ENCODE measurements at places on chromosomes 5 and 9. TPM values are rescaled to one million over a fixed set of nuclear protein-coding genes. Genes with fewer than 3 reads are reported as not detected.

GRCh38 chr5:169431386-169431785, 130.4 kb upstream of the SLIT3 start:
- no peak for DNase-seq

- no peak for DNase-seq
These were observed 157.5 kb downstream of the CHSY3 start for GRCh38 chr5:130061746-130062145.

DNA sequence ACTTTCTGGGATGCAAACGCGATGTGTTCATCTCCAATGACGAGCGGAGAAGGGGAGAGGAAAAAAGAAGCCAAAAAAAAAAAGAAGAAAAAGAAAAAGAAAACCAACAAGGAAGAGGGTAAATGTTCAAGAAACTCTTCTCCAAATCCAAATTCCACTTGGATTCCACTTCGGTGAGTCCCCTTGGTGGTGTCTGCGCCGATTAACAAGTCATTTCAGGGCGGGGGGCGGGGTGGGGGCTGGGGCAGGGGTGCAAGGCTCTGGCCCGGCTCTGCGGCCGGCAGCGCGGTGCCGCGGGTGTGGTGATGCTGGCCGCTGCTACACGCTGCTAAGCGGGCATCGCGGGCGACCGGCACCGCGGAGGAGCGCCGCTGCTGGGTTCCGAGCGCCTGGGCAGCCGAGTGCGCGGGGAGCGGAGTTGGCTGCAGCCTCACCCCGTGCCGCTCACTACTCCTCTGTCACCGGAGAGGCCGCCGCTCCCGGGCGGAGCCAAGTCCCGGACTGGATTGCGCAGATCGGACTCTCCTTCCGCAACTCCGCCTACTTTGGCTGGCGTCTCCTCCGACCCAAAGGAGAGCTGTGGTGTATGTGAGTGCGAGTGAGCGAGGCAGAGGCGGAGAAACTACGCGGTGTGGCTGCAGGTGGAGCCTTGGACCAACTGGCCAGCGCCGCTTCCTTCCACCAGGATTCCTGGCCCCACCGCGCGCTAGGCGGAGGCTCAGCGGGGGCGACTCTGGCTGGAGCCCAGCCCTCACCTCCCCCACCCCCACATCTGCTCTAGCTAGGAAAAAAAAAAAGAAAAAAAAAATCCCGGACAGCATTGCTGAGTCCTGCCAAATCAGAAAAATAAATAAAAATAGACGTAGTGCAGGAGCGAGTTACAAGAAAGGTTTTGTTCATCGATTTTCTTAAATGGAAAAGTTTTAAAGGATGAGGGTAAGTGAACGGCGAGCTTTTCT, at the start of gene SEMA6A:
TSS of gene SEMA6A (minus strand) at position 457 of the 959 bp plus-strand sequence. CDS start 69,879 bp downstream, outside the sequence.
- DNase-seq, result peak; percentile 97

DNA sequence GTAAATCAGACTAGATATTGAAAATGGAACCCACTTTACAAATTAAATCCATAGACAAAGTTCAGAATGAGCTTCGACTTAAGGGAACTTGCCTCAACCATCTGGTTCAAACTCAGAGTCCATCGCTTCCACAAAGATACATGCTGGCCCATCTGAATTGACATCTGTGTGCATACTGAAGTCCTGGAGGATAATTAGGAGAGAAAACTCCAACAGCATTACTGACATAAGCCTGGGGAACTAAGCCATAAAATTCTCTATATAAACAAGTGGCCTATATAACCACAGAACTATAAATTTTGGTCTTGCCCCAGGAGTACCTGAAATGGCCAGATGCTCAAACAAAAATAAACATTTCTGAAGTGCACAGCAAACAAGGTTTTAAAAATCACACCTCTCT, 94.4 kb downstream of the IZUMO3 start:
- peak; percentile 3 for DNase-seq

GRCh38 chr9:8234316-8234715, 434.7 kb upstream of the DMAC1 start:
- peak; percentile 2 for DNase-seq

DNA sequence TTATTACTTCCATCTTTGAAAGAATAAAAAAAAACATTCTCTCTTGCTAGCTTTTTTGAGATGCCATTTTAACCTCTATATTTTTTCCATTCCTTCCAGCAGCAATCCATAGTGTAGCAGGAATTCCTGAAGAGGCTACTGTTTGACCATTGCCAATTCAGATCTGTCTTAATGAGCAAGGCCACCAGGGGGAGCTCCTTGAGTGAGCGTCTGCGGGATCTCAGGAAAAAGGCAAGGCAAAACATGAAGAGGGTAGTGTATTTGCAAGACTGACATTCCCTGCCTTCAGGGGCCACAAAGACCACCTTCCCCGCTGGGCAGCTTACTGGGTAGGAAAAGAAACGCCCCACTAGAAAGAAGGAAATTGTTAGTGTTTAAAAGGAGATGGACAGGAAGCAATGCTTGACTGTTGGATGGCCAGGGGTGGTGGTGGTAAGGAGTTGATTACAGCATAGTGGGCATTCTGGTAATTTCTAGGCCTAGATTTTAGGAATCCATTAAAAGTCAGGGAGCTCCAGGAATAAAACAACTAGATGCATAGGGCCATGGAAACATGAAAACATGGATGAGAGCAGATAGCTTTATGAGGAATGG, 206.6 kb upstream of the HAPLN1 start:
- peak; percentile 75 for DNase-seq

DNA sequence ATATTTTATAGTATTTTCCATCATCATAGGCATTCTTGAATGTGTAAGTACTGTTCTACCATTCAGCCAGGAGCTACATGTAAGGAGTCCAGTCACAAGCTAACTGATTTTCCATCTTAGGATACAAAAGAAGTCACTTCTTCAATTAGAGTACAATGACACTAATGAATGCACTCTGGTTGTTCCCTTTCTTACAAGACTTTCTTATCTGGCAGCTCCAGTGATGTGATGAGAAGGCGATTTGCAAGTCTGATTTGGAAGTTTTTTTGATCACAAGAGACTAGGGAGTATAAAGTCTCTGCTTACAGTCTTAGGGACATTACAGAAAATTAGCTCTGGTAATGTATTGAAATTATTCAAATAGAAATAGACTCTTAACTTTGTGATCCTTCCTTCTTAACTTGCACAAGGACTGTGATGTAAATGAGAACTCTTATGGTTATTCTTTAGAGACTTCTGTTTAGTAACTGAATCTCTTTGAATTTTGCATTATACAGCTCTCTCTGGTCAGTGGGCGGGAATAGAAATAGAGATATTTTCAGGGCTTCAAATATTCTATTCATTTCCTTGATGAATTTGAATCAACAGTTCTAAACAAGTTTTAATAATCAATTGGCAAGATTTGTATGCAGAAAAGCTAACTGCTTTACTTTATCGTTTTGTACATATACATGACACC, 130.4 kb upstream of the CDH6 start:
- DNase-seq, result no peak

- no peak for DNase-seq
These were observed 7.7 kb upstream of the GAS1 start for GRCh38 chr9:86955042-86955441.

GRCh38 chr9:69995846-69996245, 47.8 kb upstream of the MAMDC2 start:
- no peak for DNase-seq

DNA sequence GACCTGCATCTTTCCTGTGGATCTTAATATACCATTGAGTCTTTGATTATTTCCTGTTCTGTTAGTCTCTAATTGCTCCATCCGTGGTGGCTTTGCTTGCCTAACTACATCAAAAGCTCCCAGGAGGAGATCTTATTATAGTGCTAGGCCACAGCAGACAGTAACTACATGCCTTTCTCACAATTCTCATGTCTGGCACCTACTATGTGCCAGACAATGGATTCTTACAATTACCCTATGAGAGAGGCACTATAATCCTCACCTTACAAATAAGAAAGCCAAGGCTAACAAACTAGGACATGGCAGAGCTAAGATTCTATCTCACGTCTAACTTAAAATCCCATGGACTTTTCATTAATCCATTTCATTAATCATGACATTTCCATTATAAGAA, 70.3 kb upstream of the TARS1 start:
- no peak for DNase-seq

- DNase-seq, result peak; percentile 65
These were observed 6.6 kb upstream of the OTULINL start for GRCh38 chr5:14574891-14575508.

GRCh38 chr5:151345187-151345807, 2.1 kb downstream of the SLC36A2 start:
- no peak for DNase-seq

DNA sequence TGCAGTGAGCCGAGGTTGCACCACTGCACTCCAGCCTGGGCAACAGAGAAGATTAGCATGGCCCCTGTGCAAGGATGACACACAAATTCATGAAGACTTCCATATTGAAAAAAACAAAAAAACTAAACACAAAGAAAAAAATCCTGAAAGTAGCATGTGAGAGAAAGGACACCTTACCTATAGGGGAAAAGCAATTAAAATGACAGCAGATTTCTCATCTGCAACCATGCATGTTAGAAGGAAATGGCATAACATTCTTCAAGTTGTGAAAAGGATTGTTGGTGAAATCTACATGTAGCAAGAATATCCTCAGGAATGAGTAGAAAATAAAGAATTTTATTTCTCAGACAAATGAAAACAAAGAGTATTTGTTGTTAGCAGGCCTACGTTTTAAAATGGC, 13.4 kb upstream of the ZNF169 start:
- DNase-seq, result no peak

GRCh38 chr9:107016383-107016782, 153.4 kb downstream of the ZNF462 start:
- no peak for DNase-seq

DNA sequence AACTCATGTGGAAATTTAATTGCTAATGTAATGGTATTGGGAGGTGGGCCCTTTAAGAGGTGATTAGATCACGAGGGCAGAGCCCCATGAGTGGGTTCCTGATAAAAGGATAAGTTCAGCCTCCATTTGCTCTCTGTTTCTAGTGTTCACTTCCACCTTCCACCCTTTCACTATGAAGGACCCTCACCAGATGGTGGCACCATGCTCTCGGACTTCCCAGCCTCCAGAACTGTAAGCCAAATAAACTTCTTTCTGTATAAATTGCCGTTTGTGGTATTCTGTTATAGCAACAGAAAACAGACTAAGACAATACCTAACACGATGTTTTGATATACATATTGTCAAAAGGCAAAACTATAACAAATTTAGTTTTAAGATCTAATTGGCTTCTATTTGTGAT, 166.2 kb downstream of the DEPDC1B start:
- DNase-seq, result no peak

- no peak for DNase-seq
These were observed 563.0 kb upstream of the KLF4 start for GRCh38 chr9:108052431-108053080.

DNA sequence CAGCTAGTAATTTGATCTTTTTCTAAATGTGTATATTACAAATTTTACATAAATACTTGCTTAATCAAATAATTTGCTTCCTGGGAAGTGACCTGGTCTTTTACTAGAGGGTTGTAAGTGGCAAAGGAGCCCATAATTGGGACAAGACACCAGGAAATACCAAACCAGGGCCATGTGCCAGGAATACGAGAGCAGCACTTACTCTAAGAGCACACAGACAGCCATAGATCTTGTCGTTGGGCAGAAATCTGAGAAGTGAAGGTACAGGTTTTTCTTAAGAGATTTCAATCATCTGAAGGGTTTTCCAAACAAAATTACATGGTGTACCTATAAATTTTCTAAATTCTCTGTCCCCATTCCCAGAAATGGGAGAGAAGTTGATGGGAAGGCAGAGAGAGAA, 179.3 kb downstream of the HINT1 start:
- DNase-seq, result no peak

- peak; percentile 59 for DNase-seq
These were observed 47.6 kb upstream of the EXOC3 start for GRCh38 chr5:395156-395920.

GRCh38 chr5:76180814-76181805, 97.9 kb downstream of the SV2C start:
- no peak for DNase-seq

DNA sequence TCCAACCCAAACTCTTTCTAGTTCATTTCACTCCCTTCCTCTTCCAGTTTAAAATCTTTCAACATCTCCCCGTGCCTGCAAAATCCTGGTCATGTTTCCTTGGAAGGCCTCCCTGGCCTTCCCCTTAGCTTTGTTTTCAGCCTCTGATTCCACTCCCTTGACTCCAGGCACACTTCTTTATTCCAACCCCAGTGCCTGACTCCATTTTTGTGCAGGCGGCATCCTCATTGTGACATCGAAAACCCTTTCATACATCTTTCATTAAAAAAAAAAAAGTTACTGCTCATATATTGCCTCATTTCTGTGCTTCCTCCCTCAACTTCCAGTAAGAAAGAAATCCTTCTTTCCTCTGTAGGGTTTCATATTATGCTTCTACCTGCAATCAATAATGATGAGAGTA, 7.1 kb upstream of the TNFSF8 start:
- no peak for DNase-seq

DNA sequence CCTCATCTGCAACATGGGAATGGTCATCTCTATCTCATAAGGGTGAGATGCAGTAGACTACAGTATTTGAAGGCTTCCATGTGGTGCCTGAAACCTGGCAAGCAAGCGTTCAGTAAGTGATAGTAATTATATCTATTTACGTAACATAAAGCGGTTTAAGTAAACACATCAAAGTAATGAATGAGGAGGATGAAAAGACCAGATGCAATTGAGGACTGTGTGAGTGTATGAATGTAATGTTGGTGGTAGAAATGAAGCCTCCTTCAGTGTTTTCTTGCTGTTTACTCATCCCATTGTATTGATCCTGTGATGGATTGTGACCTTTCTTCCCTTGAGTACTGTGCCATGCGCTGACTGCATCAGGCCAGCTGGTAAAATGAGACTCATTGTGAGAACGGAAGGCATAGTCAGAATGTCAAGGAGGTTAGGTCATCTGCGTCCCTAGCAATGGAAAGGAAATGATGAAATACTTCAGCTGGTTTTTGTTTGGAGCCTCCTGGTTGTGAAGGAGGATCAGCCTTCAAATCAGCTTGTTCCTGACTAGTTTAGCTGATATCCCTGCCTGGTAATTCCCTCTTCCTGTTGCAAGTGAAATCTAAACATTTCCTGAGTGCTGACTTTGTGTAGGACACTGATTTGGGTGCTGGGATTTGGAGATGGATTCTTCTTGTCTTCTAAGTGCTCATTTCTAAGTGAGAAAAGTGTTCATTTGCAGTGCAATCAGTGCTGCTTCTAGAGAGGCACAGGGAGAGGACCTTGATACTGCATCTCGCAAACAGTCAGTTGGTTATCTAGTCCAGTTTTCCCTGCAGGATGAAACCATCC, 35.6 kb downstream of the TNFSF8 start:
- peak; percentile 40 for DNase-seq

- peak; percentile 55 for DNase-seq
These were observed 859 bp downstream of the CSNK1G3 start for GRCh38 chr5:123512611-123513461.

- DNase-seq, result no peak
These were observed 3.5 kb downstream of the PANK3 start for GRCh38 chr5:168575391-168576372.

Gene CCNO
- total RNA-seq, result not detected

Gene CER1
- total RNA-seq, result not detected

Gene MCTP1
- total RNA-seq, result 41.4 TPM

Gene HTR4
- not detected for total RNA-seq

Gene ZBTB34
- total RNA-seq, result 17.6 TPM

Gene IFNA4
- total RNA-seq, result not detected

Gene KLF4
- total RNA-seq, result 40.8 TPM

Gene RLN1
- not detected for total RNA-seq

Gene ZNF484
- total RNA-seq, result 22.6 TPM

Gene THOC3
- total RNA-seq, result 48.6 TPM

Gene LCN12
- 0.82 TPM for total RNA-seq

Gene N4BP3
- 22.1 TPM for total RNA-seq

Gene NUTM2G
- not detected for total RNA-seq

Gene GMCL2
- not detected for total RNA-seq

Gene PRUNE2
- total RNA-seq, result 26.3 TPM

Gene ABO
- total RNA-seq, result 1.4 TPM

Gene OR1Q1
- total RNA-seq, result not detected

Gene REEP2
- total RNA-seq, result 4.1 TPM
